ENCODE measurements at places on chromosomes 6 and 20. TPM values are rescaled to one million over a fixed set of nuclear protein-coding genes. Genes with fewer than 3 reads are reported as not detected.

GRCh38 chr6:28589234-28589956, 63.7 kb downstream of the GPX5 start:
- DNase-seq, result peak; percentile 51

Gene GHRH
- not detected for total RNA-seq

DNA sequence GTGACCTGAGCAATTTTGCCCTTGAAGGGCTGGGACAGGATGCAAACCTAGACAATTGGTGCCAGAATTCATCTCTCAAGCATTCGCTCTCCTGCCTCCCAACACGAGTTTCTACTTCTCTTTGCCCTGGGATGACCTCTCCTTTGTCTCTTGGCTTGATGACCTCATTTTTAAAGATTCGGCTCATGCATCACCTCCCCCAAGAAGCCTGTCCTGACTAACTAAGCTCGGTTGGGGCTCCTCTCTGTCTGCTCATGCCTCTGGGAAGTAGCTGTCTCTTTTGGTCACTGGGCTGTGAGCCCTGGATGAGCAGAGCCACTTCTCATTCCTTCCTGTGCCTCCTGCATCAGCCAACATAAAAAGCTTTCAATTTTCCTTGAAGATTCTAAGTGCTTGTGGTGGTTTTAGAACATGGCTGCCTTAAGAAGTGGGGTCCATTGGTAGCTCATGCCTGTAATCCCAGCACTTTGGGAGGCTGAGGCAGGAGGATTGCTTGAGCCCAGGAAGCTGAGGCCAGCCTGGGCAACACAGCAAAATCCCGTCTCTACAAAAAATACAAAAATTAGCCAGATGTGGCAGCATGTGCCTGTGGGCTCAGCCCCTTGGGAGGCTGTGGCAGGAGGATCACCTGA, 11.1 kb upstream of the TCF15 start:
- no peak for DNase-seq

Gene ERVFRD-1
- total RNA-seq, result 0.11 TPM

Gene PPP1R16B
- total RNA-seq, result 71.5 TPM

Gene CLPSL2
- not detected for total RNA-seq

DNA sequence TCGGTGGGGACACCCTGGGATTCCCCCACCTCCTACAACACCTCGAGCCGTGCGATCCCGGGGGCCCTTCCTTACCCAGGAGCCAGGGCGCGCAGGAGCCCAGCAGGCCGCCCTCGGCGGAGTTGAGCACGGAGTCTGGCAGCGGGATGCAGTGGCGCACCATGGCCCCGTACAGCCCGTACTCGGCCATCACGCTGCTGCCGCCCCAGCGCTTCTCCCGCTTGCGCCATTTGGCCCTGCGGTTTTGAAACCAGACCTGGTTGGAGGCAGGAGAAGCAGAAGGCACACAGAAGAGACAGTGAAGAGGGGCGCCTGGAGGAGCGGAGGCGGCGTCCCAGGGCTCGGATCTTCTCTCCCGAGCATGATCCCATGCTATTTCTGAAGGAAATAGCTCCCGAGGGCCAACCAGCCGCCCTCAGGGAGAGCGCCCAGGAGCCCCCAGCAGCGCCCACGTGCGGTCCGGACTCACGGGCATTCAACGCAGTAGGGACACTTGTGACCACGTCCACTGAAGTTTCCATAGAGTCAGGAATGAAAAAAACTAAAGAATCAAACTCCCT, 4.3 kb downstream of the VSX1 start:
- no peak for DNase-seq

- no peak for DNase-seq
Measured at GRCh38 chr20:50284811-50285375, 94.3 kb downstream of the CEBPB start.

Gene SLPI
- 0.96 TPM for total RNA-seq

GRCh38 chr20:56540415-56540814, 7.4 kb downstream of the FAM209B start:
- DNase-seq, result no peak

Gene DUSP15
- not detected for total RNA-seq

- DNase-seq, result no peak
Measured at GRCh38 chr6:27470023-27470422, 2.9 kb downstream of the ZNF184 start.

Data from naive thymus-derived CD4-positive, alpha-beta T cell (primary cell).